ENCODE measurements at places on chromosomes 4 and X. TPM values are rescaled to one million over a fixed set of nuclear protein-coding genes. Genes with fewer than 3 reads are reported as not detected.

DNA sequence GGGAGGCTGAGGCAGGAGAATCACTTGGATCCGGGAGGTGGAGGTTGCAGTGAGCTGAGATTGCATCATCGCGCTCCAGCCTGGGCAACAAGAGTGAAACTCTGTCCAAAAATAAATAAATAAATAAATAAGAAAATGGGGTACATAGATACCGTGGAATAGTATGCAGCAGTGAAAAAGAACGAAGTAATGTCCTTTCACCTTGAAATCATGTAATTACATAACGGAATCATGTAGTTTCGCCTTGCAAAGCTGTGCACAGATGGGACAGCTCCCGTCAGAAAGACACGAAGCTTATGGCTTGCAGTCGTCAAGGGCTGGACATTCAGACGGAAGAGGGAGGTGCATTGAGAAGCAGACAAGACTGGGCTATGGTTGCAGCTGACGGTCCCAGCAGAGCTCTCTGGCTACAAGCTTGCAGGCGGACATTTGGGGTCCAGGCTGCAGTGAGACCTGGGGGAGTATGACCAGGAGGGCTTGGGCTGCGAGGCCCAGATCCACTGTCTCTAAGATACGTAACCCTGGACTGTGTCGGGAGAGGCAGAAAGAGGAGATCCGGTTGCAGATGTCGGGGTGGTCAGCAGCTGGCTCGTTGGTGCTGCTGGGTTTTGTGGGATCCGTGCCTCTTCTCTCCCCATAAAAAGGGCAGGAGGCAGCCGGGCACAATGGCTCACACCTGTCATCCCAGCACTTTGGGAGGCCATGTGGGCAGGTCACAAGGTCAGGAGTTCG, 6.2 kb upstream of the P2RY8 start:
- DNase-seq: peak; percentile 23

DNA sequence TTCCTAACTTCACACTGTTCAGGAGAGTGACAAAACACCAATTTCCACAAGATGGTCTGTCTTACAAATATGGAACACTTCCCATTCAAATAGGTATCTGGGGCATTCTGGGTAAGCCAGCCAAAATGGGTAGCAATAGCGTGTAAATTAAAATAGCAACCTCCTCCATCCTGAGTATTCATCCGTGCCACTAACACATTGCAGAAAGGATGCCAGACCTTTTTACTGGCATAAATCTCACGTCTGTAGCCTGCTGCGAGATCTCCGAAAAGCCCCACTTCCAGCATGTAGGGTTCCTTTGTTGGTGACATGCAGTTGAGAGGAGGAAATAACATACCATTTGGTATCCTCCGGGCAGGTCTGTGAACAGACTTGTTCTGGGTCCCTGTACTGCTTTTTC, 52.7 kb upstream of the RAI2 start:
- DNase-seq: no peak

DNA sequence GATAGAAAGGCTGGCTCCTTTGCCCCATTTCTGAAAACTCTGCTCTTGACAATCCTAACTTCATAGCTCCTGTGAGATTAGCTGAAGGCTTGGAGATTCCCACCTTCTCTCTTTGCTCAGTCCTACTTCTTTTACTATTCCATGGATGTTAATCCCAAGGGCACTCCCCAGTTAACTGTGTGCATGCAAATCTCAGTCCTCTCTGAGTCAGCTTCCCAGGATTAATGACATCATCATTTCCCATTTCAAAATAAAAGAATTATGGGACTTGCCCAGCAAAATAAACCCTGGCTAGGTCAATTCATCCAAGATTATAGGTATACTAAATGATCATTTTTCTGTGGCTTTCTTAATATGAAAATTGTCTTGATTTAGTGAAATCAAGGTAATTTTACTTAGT, 328.6 kb upstream of the NR3C2 start:
- DNase-seq: no peak

Gene KIAA0232
- total RNA-seq: 19.8 TPM

DNA sequence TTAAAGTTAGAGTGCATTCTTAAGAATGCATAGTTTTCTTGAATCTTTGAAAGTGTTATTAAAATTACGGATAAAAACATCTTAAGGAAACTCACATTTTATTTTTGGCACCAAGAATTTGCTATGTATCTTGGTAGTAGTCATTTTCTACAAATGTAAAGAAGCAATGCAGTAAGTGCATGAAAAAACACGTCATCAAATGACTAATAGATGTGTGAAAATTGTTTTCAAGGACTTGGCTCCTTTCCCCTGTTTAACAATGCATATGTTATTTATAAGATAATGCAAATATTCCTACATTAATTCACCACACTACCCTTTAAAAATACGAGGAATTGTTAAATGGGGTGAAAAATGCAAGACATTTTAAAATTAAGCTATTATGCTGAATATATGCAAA, 461.2 kb upstream of the PCDH7 start:
- DNase-seq: no peak

Gene ZFX
- 92.4 TPM for total RNA-seq

- no peak for DNase-seq
These were observed 12.2 kb downstream of the ITIH6 start for GRCh38 chrX:54785901-54786300.

- DNase-seq: no peak
These were observed 29.9 kb upstream of the STS start for GRCh38 chrX:7117587-7117986.

Measured in Peyer's patch (tissue), 4 donors.